Lower lobe of right lung (tissue), 2 donors: ENCODE measurements at places on chromosomes 2 and 18. TPM values are rescaled to one million over a fixed set of nuclear protein-coding genes. Genes with fewer than 3 reads are reported as not detected.

SOX11 gene
- total RNA-seq: 0.03 TPM

SERPINB10 gene
- not detected for total RNA-seq

DNA sequence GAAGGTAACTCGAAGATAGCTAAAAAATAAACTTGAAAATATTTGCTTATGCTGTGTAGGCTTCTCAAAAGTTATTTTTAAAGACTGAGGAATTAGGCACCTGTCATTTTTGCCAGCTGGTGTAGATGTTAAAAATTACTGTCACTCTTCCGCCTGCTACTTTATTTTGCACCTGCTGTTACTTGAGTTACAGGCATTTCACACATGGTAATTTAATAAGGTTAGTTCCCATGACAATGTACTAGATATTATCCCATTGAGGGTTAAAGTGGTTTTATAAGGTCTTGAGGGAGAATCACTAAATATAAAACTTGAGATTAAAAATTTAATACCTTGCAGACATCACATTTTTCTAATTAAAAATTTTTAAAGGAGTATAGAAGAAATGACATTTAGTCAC, 26.6 kb downstream of the MYL1 start:
- no peaks in the 10 kb centered on the region for H3K36me3 ChIP-seq
- DNase-seq: no peak
- no peak overlapping the region for H3K27ac ChIP-seq
- no peaks in the 10 kb centered on the region for H3K27me3 ChIP-seq
- H3K4me3 ChIP-seq: no peak overlapping the region

- H3K36me3 ChIP-seq: peaks cover 47% of the 10 kb centered on the region
- H3K4me1 ChIP-seq: no peaks in the 10 kb centered on the region
- peak overlapping the region; percentile 15 for H3K27ac ChIP-seq
- H3K4me3 ChIP-seq: no peak overlapping the region
Observed at GRCh38 chr2:32136097-32136496, 29.6 kb upstream of the SLC30A6 start.

GRCh38 chr18:52216109-52216508, 123.9 kb upstream of the DCC start:
- H3K36me3 ChIP-seq: no peaks in the 10 kb centered on the region
- H3K27ac ChIP-seq: no peak overlapping the region
- H3K4me1 ChIP-seq: no peaks in the 10 kb centered on the region
- H3K27me3 ChIP-seq: no peaks in the 10 kb centered on the region

DNA sequence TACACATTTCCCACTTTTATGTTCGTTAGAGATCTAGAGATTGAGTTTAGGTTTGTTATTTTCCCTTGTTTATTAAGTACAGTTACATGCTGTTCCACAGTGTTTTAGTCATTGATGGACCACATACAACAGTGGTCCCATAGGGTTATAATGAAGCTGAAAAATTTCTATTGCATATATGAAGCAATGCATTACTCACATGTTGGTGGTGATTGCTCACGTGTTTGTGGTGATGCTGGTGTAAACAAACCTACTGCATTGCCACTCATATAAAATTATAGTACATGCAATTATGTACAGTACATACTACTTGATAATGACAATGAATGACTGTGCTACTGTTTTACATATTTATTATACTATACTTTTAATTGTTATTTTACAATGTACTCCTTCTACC, 51.0 kb upstream of the NXPH2 start:
- H3K27ac ChIP-seq: no peak overlapping the region
- no peaks in the 10 kb centered on the region for H3K4me1 ChIP-seq
- H3K36me3 ChIP-seq: no peaks in the 10 kb centered on the region
- no peak overlapping the region for H3K4me3 ChIP-seq

DNA sequence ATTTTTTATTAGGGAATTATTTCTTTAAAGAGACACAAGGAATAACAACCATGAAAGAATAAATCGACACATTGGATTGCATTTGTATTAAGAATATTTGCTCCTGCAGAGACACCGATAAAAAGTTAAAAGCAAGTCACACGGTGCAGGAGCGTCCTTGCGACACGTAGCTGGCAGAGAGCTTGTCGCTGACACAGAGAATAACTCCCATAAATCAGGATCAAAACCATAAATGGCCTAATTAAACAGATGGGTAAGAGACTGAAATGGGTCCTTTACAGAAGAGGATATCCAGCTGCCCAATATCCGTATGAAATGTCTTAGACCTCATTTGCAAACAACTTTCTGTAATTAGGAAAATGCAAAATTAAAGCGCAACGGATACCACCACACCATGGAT, 126.1 kb upstream of the SNTG2 start:
- no peak overlapping the region for H3K27ac ChIP-seq
- H3K27me3 ChIP-seq: peaks cover 3% of the 10 kb centered on the region
- no peak for DNase-seq
- no peaks in the 10 kb centered on the region for H3K36me3 ChIP-seq
- H3K4me1 ChIP-seq: no peaks in the 10 kb centered on the region

- no peak overlapping the region for H3K27ac ChIP-seq
- H3K27me3 ChIP-seq: no peaks in the 10 kb centered on the region
Observed at GRCh38 chr2:119407430-119408220, 24.0 kb upstream of the TMEM37 start.

DNA sequence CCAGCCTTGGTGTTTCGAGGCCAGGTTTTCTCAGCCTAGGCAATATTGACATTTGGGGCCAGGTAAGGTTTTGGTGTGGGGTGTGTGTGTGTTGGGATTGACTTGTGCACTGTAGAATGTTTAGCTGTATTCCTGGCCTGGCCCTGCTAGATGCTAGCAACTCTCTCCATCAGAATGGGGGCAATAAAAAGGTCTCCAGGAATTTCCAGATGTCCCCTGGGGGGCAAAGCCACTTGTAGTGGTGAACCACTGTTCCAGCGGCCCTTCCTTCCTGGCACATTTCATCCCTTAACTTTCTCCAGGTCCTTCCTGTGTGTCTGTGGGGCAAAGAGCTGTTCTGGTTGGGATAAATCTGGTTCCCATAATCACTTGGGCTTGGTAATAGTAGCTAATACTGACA, 12.0 kb downstream of the LIPG start:
- no peaks in the 10 kb centered on the region for H3K27me3 ChIP-seq
- H3K4me1 ChIP-seq: no peaks in the 10 kb centered on the region
- no peak overlapping the region for H3K27ac ChIP-seq
- H3K4me3 ChIP-seq: no peak overlapping the region
- H3K36me3 ChIP-seq: no peaks in the 10 kb centered on the region
- no peak for DNase-seq
